ENCODE measurements at places on chromosomes 5 and 9.

DNA sequence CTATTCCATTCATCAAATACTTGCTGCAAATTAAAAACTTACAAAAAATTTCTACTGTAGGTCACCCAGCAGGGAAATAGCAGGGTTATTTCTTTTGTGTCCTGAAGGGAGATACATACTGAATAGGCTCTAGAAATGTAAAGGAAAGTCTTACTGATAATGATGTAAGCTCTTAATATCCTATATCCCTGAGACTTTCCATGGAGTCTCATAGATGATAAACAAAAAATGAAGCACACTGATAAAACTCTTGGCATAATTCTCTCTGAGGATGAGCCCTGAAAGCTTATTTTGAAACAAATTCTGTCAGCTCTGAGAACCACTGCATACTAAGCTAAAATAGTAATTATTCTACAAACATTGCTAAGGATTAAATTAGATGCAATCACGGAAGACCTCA is 819.6 kb upstream of the PTPRD start:
- no peak for DNase-seq

DNA sequence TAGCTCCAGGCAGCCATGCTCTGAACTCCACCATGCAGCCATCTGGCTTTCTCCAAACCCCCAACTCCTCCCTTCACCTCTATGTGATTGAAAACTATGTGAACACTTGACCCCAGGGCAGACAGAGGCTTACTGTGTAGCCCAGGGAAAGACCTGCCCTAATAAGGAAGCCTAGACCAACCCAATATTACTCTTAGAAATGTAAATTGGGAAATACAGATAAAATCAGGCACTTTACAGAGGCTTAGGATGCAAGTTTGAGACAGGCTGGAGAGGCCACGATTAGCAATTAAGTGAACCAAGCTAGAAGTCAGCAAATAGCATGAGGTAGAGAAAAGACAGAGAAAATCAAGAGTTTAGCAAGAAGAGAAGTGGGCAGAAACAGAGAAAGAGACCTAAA is 141.7 kb upstream of the ABCA1 start:
- DNase-seq = no peak

- DNase-seq = no peak
These were observed 143.4 kb upstream of the MVB12B start for GRCh38 chr9:126183266-126183665.

DNA sequence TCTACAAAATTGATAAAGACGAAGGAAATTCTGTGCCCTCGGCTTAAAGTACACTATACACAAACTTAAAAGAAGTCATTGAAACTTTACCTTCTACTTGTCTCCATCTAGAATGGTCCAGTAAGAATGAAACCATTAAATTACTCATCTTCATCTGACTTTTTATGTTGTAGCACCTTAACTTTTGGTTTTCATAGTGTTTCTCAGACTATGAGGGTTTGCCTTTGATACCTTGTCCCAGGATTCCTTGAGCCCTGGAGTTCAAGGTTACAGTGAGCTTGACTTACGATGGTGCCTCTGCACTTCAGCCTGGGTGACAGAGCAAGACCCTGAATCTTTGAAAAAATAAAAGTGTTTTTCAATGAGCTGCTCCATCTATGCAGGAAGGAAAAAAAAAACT is 132.2 kb downstream of the CDC42SE2 start:
- no peak for DNase-seq

GRCh38 chr9:26527931-26528330 is 364.7 kb downstream of the CAAP1 start:
- DNase-seq = no peak

DNA sequence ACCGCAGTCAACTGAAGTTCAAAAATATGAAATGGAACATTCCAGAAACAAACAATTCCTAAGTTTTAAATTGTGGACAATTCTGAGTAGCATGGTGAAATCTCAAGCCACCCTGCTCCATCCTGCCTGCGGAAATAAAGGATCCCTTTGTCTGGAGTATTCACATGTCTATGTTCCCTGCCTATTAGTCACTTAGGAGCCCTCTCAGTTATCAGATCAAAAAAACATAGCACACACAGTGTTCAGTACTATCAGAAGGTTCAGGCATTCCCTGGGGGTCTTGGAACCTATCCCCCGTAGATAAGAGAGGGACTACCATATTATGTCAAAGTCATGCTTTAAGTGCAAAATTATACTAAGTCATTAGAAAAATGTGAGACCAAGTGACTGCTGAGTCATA is 300.8 kb downstream of the SEMA5A start:
- no peak for DNase-seq

DNA sequence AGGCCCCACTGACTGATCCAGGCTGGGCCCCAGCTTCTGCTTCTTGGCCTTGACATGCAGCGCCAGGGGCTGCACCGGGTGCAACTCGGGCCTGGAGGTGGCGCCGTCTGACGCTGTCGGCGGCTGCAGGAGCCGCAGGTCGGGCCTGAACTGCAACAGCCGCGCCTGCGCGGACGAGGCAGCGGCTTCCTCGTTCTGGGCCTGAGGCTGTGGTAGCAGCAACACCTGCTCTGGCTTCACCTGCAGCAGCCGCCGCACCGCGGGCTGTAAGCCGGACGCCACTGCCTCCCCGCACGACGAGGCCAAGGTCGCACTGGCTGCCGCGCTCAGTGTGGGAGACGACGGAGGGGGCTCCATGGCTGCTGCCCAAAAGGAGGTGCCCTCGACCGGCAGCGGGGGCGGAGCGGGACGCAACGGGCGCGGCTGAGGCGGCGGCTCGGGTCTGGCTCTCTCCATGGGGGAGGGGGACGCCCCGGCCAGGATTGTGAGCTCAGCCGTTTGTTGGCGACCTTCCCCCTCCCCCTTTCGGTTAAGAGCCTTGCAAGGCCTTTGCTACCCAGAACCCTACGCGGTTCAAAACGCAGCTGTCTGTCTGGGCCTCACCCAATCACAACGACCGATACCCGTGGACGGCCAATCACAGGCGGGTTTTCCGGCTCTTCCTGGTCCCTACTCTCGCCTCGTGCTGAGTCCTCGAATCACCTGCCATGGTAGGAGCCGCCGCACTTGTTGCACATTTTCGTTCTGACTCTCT is 438 bp downstream of the SOX30 start:
- peak; percentile 84 for DNase-seq

DNA sequence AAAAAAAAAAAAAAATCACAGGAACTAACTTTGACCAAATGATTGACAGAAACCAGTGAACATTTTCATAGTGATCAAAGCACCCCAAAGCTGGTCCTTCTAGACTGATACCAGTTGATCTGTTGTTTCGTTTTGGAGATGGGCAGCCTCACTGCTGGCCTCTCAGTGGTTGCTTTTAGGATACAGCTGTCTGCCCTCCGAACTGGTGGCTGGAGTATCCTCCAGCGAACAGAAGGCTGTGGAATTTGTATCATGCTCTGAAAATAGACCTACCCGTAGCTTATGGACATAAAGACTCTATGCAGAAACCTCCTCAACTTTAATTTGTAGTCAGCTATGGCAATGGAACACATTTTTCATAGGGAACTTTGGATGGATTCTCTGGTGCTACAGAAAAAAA is 49.0 kb downstream of the DCP2 start:
- no peak for DNase-seq

DNA sequence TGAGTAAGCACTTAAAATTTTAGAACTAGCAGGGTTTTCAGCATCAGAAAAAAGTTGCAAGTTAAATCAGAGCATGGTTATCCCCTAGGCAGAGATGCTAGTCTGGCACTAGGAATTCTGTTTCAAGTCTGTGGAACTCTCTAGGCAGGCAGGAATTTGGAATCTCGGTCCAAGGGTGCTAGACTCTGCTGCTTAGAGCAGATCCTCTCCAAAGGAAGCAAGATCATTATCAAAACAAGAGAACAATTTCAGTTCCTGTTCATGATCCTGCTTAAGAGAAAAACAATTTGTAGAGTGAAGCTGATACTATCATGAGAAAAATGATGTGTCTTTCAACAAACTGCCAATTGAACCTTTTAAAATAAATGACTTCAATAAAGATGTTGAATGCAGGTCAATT is 420.7 kb downstream of the KIF4B start:
- DNase-seq = no peak

All from lower lobe of right lung (tissue), 2 donors.